ENCODE measurements at places on chromosomes 11 and 22. TPM values are rescaled to one million over a fixed set of nuclear protein-coding genes. Genes with fewer than 3 reads are reported as not detected.

Gene APOA4
- total RNA-seq, result not detected

Gene ST14
- 52.2 TPM for total RNA-seq

Gene C11orf97
- not detected for total RNA-seq

Gene MPZL3
- 4.2 TPM for total RNA-seq

Gene HEPN1
- not detected for total RNA-seq

Gene APOL4
- total RNA-seq, result not detected

Gene EXPH5
- 0.66 TPM for total RNA-seq

Gene OR51B5
- total RNA-seq, result 0.67 TPM

Gene MUC6
- total RNA-seq, result not detected

Gene GLYAT
- not detected for total RNA-seq

Gene CSTPP1
- 27.4 TPM for total RNA-seq

Gene KRTAP5-2
- not detected for total RNA-seq

Gene TMPRSS13
- total RNA-seq, result 8.7 TPM

Gene SCGB1A1
- total RNA-seq, result not detected

Gene DLG2
- 5.8 TPM for total RNA-seq

Measured in B cell (primary cell).